Lung (tissue), 17 donors: ENCODE measurements at places on chromosomes 1 and 21. TPM values are rescaled to one million over a fixed set of nuclear protein-coding genes. Genes with fewer than 3 reads are reported as not detected.
A peak's percentile ranks its signal among the peaks of the same experiment; 100 is the strongest.

- peak overlapping the region; percentile 97 for H3K27ac ChIP-seq
- H3K4me1 ChIP-seq, result peaks cover 33% of the 10 kb centered on the region
- DNase-seq, result peak; percentile 58
- peak overlapping the region; percentile 85 for H3K4me3 ChIP-seq
- H3K36me3 ChIP-seq, result peaks cover 2% of the 10 kb centered on the region
- H3K27me3 ChIP-seq, result no peaks in the 10 kb centered on the region
Measured at GRCh38 chr1:13749543-13750341, 49.8 kb downstream of the PRDM2 start.

Gene IL22RA1
- polyA plus RNA-seq, result 0.09 TPM

Gene LAPTM5
- 653 TPM for polyA plus RNA-seq

Gene MATN1
- polyA plus RNA-seq, result 0.18 TPM

DNA sequence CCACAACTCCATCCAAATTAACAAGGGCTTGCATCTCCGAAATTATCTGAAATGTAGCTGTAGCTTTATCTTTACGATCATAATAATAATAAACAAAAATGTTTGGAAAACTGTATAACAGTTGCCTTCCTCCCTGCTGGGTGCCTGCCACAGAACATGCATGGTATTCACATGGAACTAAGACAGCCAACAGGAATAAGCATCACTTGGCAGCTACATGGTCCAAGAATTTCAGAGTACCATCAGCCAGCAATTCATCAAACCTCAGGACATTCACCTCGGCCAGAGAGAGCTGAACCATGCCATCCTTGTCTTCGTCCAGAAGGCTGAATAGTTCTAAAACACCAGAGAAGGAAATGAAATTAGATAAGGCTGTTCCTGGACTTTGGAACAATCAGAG lies 122.7 kb downstream of the CAPN8 start:
- H3K4me3 ChIP-seq, result no peak overlapping the region
- no peaks in the 10 kb centered on the region for H3K4me1 ChIP-seq
- no peak for DNase-seq
- H3K36me3 ChIP-seq, result no peaks in the 10 kb centered on the region
- H3K27ac ChIP-seq, result no peak overlapping the region
- no peaks in the 10 kb centered on the region for H3K27me3 ChIP-seq

- H3K36me3 ChIP-seq, result no peaks in the 10 kb centered on the region
- no peak overlapping the region for H3K27ac ChIP-seq
- no peak for DNase-seq
- no peaks in the 10 kb centered on the region for H3K4me1 ChIP-seq
- no peak overlapping the region for H3K4me3 ChIP-seq
Measured at GRCh38 chr1:174491606-174492005, 43.8 kb downstream of the GPR52 start.

Gene HDAC1
- polyA plus RNA-seq, result 47.3 TPM

DNA sequence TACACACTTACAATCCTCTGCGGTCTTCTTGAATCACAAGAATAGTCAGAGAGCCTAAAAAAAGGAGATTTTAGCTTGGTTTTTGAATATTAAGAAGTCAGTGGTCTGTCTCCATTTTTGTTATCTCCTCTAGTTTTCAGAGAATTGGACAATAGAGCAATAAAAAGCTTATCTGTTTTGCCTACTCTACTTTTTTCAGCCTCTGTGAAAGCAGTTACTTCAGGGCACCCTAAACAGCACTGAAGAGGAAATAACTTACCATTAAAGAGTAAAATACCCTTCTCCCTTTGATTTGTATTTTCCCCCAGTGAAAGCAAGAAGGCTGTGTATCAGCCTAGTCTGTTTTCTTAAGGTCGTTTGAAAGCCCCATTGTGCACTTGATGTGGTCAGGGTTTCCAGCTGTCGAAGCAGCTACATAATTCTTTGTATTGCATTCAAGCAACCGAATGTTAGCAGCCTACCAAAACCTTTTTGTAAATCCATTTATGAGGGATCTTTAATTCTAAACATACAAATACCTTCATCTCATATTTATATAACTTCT lies 1.0 kb downstream of the NTMT2 start:
- peak overlapping the region; percentile 89 for H3K27ac ChIP-seq
- H3K4me3 ChIP-seq, result no peak overlapping the region
- peaks cover 2% of the 10 kb centered on the region for H3K27me3 ChIP-seq
- DNase-seq, result no peak
- H3K36me3 ChIP-seq, result no peaks in the 10 kb centered on the region
- H3K4me1 ChIP-seq, result no peaks in the 10 kb centered on the region

DNA sequence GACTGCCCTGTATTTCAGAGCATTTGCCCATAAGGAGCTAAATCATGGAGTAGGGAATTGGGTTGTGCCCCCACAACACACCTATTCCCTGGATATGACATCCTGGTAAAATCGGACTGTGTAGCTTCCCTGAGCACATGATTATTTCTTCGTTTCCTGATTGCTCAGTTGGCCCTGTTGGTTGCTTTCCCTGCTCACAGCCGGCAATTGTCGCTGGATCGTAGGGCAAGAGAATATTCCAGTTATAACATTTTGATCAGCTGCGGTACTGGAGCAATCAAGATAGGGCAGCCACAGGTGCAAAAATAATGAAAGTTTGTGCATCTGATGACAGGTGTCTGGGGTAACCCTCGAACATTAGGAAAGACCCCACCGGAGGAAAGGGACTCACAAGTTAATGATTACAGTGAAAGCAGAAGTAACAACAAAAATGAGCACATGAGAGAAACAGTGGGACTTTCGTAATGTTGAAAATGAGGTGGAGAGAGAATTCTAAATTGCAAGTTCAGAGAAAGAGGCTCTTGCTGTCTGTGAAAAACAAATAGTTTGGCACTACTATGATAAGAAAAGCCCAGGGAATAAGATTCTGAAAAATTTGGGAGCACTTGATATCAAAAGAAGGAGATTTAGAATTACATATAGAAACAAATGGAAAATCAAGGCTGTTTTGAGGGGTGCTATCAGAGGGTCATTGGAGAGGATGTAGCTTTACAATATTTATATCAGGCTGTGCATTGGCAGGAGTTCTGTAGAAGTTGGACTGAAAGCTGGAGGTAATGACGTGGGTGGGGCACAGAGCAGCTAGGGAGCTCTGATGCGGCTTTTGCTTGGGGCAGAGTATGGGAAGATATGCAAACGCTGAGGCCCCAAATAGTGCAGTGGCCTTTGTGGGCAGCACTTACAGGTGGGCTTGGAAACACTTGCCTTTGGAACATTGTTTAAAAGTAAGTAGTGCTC lies at the start of gene MAB21L3:
Gene MAB21L3 (plus strand): TSS at position 833 of the 957 bp plus-strand sequence. CDS start 1,217 bp downstream, outside the sequence.
- DNase-seq, result no peak
- peaks cover 3% of the 10 kb centered on the region for H3K4me1 ChIP-seq
- H3K36me3 ChIP-seq, result no peaks in the 10 kb centered on the region
- peak within 1 kb of the TSS; percentile 72 for H3K27ac ChIP-seq
- H3K27me3 ChIP-seq, result no peaks in the 10 kb centered on the region
- H3K4me3 ChIP-seq, result no peak within 1 kb of the TSS

DNA sequence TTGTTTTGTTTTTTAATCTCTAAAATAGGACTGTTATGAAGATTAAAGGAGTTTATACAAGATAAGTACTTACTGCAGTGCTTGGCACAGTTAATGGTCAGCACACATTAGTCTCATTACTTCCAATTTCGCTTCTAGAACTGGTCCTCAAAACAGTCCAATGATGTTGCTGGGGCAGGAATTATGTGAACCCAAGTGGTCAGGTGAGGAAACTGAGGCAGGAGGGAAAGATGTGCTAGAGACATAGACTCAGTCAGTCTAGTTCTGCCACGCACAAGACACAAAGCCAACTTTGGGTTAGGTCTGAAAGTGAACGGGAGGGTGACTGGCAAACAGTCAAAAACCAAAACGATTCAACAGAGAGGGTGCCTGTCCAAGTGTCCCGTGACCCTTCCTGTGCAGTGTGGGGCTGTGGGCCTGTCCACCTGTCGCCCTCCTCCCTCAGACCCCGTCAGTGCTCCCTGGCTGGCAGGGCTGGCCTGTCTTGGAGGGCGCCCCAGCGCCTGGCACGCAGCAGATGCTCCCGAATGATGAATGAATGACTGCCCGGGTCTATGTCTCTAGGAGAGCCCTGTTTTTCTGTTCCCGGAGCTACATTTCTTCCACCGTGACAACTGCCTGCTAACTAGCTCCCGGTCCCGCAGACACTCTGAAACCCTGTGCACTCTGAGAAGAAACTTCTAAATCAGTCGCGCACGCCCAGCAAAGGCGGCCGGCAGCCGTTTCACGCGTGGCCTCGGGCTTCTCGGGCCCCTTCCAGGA lies 2.4 kb downstream of the LRP8 start:
- no peak overlapping the region for H3K4me3 ChIP-seq
- peaks cover 16% of the 10 kb centered on the region for H3K4me1 ChIP-seq
- H3K27me3 ChIP-seq, result no peaks in the 10 kb centered on the region
- peak overlapping the region; percentile 77 for H3K27ac ChIP-seq
- no peaks in the 10 kb centered on the region for H3K36me3 ChIP-seq
- DNase-seq, result no peak
